ENCODE measurements at places on chromosomes 4 and X.

DNA sequence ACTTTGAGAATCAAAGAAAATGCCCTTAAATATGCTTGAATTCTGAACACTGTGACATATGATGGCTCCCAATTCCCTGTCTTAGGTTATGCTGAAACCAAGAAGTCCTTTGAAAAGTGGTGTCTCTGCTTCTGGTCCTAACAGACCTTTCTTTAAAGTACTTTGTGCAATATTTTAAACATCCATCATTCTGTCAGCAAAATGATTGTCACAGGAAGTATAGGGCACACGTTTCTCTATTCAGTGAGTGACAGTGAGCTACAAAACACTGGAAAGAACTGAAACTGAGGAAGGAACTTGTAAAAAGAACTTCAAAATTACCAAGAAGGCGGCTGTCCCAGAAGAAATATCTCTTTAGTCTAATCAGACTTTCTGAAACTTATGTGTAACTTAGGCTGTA, 12.2 kb upstream of the NUP54 start:
- DNase-seq: no peak

- no peak for DNase-seq
These were observed 172.7 kb upstream of the LNX1 start for GRCh38 chr4:53763813-53764597.

DNA sequence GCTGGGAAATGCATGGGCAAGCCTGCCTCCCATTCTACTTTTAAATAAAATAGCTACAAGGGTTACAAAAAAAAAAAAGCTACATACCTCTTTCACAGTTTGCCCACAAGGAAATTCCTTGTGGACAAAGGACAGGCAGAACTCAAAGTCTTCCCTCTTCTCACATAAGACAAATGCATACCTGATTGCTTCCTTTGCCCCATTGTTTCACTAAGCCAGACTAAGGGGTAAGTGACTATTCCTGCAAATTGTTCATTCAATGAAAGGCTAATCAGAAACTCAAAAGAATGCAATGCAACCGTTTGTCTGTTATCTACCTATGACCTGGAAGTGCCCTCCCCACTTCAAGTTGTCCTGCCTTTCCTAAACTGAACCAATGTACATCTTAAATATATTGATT, 780.6 kb downstream of the FAM133A start:
- no peak for DNase-seq

- DNase-seq: no peak
These were observed 319.1 kb downstream of the RAPGEF2 start for GRCh38 chr4:159422019-159422418.

DNA sequence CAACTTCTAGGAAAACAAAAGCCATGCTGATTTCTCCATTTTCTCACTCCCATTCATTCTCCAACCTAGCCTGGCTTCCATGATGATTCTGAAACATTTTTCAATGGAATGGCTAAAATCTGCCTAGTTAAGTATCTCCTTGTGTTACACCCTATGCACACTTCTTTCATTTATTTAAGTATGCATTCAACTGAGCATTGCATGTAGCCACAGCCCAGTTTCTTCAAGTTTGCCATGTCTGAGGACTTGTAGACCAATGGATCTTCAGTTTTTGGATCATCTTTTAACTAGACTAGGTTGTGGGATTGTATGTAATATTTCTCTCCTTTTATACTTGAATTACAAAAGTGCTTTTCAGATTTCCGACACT, 35.5 kb upstream of the MGST2 start:
- DNase-seq: no peak

- DNase-seq: no peak
These were observed 35.2 kb downstream of the SEPTIN11 start for GRCh38 chr4:76984788-76985211.

DNA sequence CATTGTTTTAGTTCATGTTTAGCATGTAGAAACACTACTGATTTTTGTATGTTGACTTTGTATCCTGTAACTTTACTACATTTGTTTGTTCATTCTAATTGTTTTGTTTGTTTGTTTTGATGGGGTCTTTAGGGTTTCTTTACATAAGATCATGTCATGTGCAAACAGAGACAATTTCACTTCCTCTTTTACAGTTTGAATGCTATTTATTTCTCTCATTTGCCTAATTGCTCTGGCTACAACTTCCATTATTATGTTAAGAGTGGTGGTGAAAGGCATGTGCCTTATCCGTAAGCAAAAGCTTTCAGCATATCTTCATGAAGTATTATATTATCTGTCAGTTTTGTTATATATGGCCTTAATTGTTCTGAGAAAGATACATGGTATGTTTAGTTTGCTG, 571.1 kb downstream of the PCDH7 start:
- DNase-seq: no peak

DNA sequence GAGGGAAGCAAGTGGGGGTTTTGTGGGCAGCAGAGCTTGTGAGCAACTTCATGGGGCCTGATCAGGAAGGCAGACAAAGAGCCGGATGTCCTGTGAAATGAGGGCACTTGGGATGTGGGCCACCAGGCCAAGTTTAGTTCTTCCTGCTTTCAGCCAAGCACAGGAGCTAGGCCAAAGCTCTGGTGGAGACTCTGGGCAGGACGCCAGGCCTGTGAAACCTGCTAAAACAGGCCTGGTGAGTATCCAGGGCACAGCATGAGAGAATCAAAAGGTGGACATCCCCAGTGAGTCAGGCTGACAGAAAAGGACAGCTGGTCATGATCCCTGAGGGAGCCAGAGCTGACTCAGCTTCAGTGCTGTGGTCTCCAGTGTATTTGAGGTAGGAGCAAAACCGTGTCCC, 95.7 kb downstream of the NPNT start:
- DNase-seq: no peak

DNA sequence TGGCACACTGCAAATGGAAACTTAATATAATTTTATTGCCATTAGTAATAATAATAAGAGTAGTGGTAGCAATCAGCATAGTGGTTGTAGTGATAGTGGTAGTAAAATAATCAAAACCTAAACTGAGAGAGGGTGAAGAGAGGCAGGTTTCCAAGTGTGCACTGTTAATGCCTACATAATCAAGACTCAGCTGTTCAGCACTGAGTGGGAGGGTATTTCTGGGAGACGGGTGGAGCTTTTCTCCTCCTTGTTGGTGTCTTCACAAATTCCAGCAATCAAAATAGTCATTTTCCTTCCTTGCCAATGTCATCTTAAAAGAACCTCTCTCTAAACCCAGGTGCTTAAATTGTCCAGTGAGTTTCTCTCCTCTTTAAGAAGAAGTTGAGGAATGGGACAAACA, 18.6 kb downstream of the CCDC149 start:
- DNase-seq: no peak

GRCh38 chrX:85666471-85666870, 287.0 kb upstream of the POF1B start:
- DNase-seq: no peak

DNA sequence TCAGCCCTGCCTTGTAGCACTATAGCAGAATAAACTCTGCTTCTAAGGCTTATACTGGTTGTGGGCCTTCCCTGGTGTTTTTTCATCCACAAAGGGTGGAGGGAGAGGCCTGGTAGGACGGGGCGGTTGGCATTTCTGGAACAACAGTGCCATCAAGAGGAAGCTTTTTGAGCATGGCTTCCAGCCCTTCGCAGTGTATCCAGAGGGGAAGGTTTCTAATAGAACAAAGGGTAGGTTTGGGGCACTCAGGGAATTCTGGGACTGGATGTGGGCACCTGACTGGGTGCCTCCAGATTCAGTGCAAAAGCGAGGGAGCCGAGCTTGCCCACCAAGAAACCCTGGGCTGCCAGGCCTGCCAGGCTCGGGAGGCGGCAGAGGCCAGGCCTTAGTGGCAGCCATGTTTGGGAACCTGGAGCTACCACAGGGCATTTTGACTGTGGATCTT, 229.6 kb upstream of the AGTR2 start:
- peak; percentile 17 for DNase-seq

- DNase-seq: no peak
These were observed 44.0 kb upstream of the CT47C1 start for GRCh38 chrX:119028733-119029330.

GRCh38 chr4:122911588-122911987, 10.8 kb downstream of the NUDT6 start:
- no peak for DNase-seq

DNA sequence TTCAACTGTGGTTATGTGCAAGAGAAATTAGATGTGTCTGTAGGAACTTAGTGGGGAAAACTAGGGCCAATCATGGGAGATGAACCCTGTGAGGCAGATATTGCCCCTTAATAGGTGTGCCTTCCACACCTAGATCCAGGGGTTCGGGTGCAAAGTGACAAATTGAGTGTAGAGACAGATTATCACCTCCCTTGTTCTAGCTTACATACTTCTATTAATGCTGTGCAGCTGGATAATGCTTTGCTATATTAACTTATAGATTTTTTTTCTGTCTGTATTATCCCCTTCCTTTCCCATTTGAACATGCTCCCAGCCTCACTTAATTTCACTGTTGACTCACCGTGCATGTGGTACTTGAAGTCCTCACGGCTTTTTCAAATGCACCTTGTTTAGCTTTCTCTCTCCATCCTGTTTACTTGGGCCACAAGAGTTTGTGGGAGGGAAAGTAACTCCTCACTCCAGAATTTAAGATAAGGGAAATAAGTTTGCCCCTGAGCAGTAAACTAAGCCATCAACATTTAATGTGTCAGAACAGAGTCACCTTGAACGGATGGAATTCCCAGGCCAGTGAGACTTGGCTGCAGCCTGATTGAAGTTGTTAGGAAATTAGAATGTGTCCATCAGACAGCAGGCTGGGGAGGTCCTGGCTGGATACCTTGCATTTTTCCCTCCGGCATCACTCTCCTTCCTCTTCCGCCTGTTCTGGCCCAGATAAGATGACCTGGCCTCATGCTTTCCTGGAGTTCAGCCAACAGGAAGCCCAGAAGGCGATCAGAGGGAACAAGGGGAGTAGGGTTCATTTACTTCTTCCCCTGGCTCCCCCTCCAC, 478.4 kb downstream of the BCOR start:
- DNase-seq: no peak

- no peak for DNase-seq
These were observed 152.7 kb downstream of the GABRG1 start for GRCh38 chr4:45971108-45971507.

DNA sequence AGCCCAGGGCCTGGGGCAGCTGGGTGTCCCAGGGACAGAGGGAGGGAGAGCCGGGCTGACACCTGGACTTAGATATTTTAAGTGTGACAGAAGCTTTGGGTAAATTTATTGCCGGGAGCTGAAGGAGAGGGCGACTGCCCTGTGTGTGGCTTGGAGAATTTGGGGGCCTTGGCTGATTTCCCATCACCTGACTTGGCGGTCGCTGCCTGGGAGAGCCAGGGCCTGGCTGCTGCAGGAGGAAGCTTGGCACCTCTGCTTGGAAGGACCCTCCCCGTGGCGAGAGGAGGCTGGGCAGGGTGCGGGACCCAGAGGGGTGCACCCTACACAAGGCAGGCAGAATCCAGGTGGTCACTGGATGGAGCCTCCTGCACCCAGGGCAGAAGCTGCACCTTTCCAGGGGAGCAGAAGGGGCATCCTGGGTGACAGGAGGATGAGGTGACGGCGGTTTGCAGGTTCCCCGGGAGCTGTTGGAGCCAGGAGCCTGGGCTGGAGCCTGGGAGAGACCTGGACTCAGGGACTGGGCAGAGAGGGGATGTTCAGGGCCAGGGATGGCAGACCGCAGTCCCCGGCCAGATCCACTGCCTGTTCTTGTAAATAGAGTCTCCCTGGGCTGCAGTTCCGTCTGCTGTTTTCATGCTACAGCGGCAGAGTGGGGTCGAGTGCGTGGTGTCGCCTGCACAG, 72.0 kb downstream of the RGS12 start:
- no peak for DNase-seq

- DNase-seq: no peak
These were observed 92.0 kb downstream of the FNIP2 start for GRCh38 chr4:158860856-158861255.

DNA sequence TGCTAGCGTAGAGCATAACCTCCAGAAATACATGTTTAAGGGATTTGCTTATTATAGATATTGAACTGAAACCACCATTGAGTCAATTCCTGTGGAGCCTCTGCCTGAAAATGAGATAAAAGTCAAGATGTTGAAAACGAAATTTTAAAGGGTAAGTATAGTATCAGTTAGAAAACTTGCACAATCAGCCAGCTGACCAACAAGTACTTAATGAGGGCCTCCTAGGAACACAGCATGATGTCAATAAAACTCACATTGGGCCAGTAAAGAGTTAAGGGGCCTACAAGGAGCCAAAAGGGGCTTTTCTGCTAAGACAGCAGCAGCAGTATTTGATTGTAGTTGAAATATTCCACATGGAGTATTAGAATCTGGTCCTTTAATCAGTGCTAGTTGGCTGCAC, 314.1 kb upstream of the PPARGC1A start:
- no peak for DNase-seq

DNA sequence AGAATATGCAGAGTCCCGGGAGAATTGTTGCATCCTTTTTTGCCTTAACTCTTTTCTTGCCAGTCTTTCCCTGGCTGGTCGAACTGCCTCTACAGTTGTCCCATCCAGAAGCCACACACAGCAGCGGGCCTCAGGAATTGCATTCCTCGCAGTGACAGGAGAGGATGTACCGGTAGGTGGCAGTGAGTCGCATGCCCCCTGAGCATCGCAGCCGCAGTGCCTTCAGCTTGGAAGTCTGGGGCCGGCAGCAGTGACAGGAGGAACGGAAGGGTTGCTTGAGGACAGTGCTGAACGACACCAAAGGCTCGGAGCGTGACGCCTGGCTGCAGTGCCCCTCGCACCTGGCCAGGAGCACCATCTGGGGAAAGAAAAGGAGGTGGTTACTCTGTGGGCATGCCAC, 23.5 kb downstream of the NDP start:
- DNase-seq: no peak

DNA sequence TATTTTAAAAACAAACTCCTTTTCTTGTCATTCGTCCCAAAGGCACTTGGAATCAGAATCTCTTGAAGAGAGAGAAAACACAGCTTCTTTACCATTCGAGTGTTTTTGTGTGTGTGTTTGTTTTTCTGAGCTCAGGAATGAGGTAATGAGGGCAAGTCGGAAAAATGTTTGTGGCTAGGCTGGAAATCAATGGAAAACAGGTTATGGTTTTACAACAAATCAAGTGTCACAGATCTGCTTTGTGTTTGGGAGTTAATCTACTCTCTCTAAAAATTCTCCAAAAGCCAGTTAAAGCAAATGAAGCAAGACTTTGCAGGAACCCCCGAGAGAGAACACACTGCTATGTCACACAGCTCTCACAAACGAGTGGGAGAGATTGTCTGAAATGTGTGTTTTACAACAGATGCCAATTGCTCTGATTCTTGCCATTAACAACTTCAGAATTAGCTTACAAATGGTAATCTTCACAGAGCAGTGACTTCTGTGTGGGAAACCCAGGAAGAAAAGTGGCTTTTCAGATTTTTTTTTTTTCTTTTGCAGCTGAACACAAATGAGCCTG, 264.1 kb downstream of the CBLL2 start:
- DNase-seq: no peak

- DNase-seq: no peak
These were observed 382.1 kb upstream of the EPHA5 start for GRCh38 chr4:66052426-66052825.

DNA sequence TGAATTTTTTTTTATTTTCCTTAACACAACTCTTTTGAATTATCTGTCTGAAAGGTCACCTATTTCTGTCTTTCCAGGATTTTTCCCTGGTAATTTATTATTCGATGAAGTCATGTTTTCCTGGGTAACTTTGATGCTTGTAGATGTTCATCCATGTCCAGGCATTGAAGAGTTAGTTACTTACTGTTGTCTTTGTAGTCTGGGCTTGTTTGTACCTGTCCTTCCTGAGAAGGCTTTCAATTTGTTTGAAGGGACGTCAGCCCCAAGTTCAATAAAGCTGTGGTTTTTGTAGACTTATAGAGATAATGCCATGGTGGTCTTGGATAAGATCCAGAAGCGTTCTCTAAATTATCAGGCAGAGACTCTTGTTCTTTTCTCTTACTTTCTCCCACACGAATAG, 252.4 kb upstream of the ARHGAP24 start:
- no peak for DNase-seq

GRCh38 chr4:184154199-184154598, 63.5 kb downstream of the ENPP6 start:
- DNase-seq: no peak

Data from T-helper 22 cell (primary cell).